Ascending aorta (tissue), 2 donors: ENCODE measurements at places on chromosomes 4 and X.

DNA sequence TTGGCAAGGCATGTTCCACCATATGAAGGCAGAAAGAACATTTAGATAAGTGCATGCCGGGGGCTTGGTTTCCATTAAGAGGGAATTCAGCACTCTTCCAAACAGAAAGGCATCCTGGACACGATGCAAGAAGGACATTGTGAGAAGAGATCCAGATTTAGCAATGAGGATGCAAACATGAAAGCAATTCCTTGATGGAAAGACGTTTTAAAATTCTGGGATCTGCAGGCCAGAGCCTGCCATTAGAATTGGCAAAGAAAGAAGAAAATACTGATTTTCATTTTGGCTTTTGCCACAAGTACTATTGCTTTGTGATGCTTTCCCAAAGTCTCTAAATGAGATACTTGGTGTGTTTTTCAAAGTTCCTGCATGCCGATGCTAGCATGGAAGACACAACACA is 367.6 kb downstream of the PPP3CA start:
- DNase-seq, result no peak

DNA sequence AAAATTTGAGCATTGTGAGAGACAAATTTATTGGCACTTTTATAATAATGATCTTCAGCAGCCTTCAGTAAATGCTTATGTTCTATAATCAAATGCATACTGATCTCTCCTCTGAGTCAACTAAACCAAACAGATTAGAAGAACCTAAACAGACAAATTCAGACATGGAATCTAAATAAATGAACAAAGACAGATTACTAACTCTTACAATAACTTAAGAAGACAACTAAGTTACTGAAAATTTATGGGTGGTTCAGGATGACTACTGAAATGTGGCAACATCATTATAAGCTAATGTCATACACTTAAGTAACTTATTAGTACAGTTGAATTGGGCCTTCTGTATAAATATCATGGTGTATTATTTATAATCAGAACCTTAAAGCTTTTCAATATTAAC is 127.3 kb downstream of the NEK1 start:
- DNase-seq, result no peak

DNA sequence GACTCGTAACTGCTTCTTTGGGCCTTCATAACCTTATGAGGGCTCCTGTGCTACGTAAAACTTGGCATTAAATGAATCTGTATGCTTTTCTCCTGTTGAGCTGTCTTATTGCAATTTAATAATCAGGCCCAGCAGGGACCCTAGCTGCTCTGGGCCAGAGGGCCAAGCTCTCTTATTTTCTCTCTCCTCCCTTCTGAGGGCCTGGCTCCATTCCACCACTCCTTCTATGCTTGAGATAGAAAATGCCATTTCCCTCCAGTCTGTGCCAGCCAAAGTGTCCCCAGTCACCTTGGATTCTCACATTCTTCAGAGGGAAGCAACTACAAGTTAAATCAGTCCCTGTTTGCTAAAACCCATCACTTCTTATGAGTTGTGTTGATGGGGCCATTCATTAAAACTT is 90.1 kb downstream of the CLCN4 start:
- no peak for DNase-seq

- DNase-seq, result no peak
Measured at GRCh38 chr4:127244515-127244914, 388.2 kb upstream of the INTU start.

- DNase-seq, result no peak
Measured at GRCh38 chr4:125758438-125758837, 443.7 kb downstream of the FAT4 start.

- no peak for DNase-seq
Measured at GRCh38 chr4:128782076-128782715, 27.3 kb upstream of the JADE1 start.
